ENCODE measurements at places on chromosomes 3 and 15. TPM values are rescaled to one million over a fixed set of nuclear protein-coding genes. Genes with fewer than 3 reads are reported as not detected.

DNA sequence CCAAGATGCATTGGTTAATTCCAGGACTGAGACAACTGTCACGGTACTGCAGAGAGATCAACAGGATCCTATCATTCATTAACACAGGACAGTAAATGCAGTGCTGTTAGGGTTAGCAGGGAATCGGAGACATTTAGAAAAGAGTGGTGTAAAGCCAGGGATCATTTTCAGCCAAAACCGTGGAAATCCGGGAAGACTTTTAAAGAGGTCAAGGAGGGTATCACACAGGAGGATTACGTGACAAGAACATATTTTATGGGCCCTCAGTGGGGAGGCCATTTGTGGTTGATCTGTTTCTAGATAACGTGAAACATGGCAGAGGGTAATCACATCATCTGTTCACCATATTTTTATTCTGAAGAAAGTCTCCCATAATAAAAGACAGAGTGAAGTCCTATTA is 216.1 kb downstream of the PTPRG start:
- DNase-seq = no peak

DNA sequence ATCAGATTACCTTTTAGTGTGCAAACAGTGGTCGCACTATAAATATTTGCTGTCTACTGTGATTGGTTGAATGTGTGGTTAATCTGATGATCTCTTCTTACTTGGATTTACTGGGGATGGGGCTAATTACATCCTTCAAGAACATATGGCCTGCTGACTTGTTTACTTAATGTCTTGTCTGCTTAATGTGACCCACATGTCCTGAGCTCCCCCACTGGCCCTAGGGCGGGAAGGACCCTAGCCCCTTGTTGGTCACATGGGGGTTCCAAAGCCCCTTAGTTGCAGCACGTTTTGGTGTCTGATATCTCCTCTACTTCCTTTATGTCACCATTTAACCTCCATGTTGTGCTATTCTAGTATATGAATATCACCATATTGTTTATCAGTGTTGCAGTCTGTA is 17.8 kb upstream of the P2RY12 start:
- DNase-seq = no peak

GRCh38 chr15:99106417-99107220 is 1.7 kb downstream of the SYNM start:
- DNase-seq = peak; percentile 76

- DNase-seq = no peak
Measured at GRCh38 chr3:72266016-72266370, 481.0 kb upstream of the PROK2 start.

- DNase-seq = no peak
Measured at GRCh38 chr3:27312044-27312668, 57.0 kb downstream of the NEK10 start.

DNA sequence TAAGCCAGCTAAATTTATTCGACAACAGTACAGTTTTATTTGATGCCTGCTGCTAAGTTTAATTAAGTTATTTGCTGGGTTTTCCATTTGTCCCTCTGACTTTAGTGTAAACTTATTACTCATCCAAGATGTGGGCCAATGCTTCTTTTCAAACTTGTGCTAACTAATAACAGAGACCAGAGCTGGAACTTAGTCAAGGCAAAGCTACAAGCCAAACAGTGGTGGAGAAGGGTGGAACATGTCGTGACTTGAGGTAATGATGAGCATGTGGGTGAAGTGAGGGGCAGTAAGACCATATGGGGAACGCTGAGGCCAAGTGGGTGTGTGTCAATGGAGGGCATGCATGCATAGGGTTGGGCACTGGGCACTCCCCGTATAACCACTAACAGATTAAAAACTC is 63.9 kb downstream of the NMD3 start:
- DNase-seq = no peak

DNA sequence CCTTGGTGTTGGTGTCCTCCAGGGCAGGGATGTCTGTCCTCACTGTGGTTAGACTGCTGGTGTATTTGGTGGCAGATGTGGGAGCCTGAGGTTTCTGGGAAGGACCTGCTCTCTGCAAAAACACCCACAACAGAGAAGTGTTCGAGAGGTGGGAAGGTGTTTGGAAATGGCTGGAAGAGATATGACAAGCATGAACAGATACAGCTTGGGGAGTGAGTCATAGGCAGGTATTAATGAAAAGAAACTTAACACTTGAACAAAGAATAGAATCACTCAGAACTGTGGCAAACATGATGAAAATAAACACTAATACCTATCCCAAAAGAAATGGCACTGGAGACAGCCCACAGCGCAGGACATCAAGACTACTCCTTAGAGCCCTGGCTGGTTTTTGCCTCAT is 192.4 kb upstream of the RORA start:
- DNase-seq = no peak

DNA sequence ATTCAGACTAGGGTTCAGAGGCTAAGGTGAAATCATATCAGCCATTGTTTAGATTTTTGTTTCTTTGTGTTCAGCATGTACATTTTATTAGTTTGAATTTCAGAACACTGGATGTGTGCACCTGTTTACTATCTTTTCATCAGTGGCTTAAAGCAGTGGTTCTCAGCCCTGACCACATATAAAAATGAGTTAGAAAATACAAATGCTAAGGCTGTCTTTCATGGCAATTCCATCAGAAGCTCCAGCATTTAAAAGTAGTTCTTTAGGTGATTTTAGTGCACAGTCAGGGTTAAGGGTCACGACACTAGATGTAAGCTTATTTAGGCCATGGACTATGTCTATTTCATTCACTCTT is 213.5 kb downstream of the NECTIN3 start:
- no peak for DNase-seq

RCCD1 gene
- total RNA-seq = 8.3 TPM

ARNT2 gene
- total RNA-seq = 1.8 TPM

GLDN gene
- total RNA-seq = 194 TPM

ANKRD34C gene
- not detected for total RNA-seq

UQCC5 gene
- 23.2 TPM for total RNA-seq
